ENCODE measurements at places on chromosomes 3 and 15. TPM values are rescaled to one million over a fixed set of nuclear protein-coding genes. Genes with fewer than 3 reads are reported as not detected.
A peak's percentile ranks its signal among the peaks of the same experiment; 100 is the strongest.

GRCh38 chr15:98957655-98958054, 49.9 kb downstream of the PGPEP1L start:
- H3K27me3 ChIP-seq: no peaks in the 10 kb centered on the region
- no peak overlapping the region for H3K27ac ChIP-seq
- no peak overlapping the region for H3K4me3 ChIP-seq
- H3K4me1 ChIP-seq: peaks cover 16% of the 10 kb centered on the region
- peaks cover 31% of the 10 kb centered on the region for H3K36me3 ChIP-seq

GRCh38 chr15:64324165-64324877, 31.7 kb downstream of the CSNK1G1 start:
- DNase-seq: no peak
- H3K27ac ChIP-seq: no peak overlapping the region
- H3K4me1 ChIP-seq: no peaks in the 10 kb centered on the region
- H3K4me3 ChIP-seq: no peak overlapping the region

DNA sequence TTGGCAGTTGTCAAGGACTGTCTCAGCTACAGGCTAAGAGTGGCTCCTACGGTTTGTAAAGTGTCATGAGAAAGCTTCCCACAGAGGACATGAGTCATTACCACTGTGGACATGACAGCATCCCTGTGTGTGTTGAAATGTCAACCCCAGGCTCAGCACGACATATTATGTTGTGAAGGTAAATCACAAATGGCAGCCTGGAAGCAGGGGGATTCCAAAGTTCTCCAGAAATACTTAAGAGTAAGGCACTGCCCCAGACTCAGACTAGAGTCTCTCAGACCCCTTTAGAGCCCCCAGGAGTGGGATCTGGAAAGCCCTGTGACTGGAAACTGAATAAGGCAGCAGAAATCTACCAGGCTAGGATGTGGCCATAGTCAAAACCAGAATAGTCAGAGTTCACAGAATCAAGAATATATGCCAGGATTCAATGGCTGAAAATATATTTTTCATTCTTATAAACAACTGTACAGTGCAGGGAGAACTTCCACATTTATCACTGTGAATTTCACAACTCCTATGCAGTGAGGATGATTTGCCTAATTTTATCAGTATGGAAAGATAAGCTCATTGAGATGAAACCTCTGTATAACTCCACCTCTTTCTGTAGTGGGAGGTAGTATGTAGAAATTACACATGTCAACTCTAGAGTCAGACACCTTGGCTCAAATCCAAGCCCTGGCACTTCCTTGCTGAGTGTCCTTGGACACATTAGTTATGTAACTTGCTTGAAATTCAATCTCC, 237.1 kb upstream of the CFAP20DC start:
- H3K4me3 ChIP-seq: no peak overlapping the region
- H3K27ac ChIP-seq: peak overlapping the region; percentile 67
- no peaks in the 10 kb centered on the region for H3K36me3 ChIP-seq
- peak; percentile 14 for DNase-seq

DNA sequence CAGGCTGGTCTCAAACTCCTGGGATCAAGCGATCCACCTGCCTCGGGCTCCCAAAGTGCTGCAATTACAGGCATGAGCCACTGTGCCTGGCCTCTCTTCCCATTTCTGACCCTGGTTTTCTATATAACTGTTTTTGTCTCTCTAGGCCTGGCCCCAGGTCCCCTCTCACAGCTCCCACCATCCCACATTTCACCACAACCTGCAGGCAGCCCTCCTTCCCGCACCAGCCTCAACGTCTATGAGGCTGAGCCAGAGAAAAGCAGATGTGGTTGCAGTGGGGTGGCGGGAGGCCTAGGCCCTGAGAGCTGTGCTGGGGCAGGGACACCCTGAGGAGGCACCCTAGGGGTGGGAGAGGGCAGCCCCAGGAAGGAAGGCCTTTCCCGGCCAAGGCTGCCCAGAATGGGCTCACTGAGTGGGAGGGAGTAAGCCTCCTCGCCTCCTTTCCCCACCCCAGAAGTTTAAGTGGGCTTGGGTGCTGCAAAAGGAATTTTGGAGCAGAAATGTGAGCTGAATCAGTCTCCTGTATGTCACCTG, 99.7 kb downstream of the LSM3 start:
- H3K36me3 ChIP-seq: no peaks in the 10 kb centered on the region
- no peaks in the 10 kb centered on the region for H3K4me1 ChIP-seq
- no peak for DNase-seq
- H3K27ac ChIP-seq: no peak overlapping the region
- no peak overlapping the region for H3K4me3 ChIP-seq
- H3K27me3 ChIP-seq: no peaks in the 10 kb centered on the region

The WDR93 gene
- total RNA-seq: not detected
